NCI-H1436 treated with DMSO at 0.1 percent for 48 hours (cell line): ENCODE measurements at places on chromosomes 1 and 21.

GRCh38 chr21:38165466-38166172 lies 91.2 kb upstream of the KCNJ15 start:
- no peak for DNase-seq

GRCh38 chr1:175216444-175216843 lies 23.9 kb upstream of the KIAA0040 start:
- DNase-seq = no peak

- DNase-seq = no peak
Observed at GRCh38 chr1:107430540-107431228, 289.8 kb downstream of the NTNG1 start.

DNA sequence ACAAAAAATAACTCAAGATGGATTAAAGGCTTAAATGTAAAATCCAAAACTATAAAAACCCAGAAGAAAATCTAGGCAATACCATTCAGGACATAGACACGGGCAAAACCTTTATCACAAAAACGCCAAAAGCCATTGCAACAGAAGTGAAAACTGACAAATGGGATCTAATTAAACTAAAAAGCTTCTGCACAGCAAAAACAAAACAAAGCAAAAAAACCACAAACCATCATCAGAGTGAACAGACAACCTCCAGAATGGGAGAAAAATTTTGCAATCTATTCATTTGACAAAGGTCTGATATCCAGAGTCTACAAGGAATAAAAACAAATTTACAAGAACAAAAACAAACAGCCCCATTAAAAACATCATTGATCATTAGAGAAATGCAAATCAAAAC lies 4.5 kb upstream of the PGBD2 start:
- DNase-seq = no peak

GRCh38 chr1:241592273-241592958 lies 47.8 kb downstream of the CHML start:
- no peak for DNase-seq

- DNase-seq = no peak
Observed at GRCh38 chr1:57254022-57254421, 169.8 kb downstream of the DAB1 start.

DNA sequence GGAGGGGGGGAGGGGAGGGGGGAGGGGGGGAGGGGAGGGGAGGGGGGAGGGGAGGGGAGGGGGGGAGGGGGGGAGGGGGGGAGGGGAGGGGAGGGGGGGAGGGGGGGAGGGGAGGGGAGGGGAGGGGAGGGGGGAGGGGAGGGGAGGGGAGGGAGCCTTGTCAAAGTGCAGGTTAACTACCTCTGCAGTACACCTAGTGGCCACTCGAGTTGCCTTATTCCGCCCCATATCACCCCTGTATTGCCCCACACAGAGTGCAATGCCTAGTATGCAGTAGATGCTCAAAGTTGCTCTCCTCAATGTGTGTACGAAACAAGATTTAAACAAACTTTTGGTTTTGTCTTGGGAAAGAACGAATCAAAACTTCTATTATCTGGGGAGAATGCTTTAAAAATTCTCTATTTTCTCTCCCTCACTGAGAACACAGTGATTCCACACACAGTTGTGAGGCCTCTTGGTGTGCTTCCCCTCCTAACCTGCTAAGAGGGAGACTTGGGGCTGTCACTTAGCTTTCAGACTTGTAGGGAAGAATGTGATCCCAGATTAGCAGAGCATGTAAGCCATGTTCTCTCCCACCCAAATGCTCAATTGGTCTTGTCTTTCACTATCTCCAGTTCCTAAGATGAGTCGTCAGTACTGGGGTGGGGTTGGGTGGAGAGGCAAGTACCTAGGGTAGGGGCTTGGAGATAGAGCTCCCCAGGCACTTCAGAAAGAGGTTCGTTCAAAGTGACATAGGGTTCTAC lies 79.7 kb upstream of the MAP10 start:
- DNase-seq = no peak

DNA sequence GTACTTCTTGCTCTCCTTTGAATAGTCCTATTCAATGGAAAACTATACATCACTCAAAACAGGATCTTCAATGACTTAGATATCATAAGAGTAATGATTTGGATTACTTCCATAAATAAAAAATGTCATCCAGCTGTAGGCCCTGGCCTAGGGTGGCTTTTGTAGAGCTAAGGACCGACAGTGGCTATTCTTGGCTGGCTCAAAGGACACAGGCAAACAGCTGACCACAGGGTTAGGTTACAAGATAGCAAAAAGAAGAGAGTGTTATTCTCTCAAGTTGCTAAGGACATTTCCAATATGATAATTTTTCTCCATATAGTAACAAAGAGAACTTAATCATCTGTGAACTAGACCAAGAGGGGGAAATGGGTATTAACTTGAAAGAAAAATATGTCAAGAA lies 495.1 kb downstream of the PLPP3 start:
- no peak for DNase-seq

DNA sequence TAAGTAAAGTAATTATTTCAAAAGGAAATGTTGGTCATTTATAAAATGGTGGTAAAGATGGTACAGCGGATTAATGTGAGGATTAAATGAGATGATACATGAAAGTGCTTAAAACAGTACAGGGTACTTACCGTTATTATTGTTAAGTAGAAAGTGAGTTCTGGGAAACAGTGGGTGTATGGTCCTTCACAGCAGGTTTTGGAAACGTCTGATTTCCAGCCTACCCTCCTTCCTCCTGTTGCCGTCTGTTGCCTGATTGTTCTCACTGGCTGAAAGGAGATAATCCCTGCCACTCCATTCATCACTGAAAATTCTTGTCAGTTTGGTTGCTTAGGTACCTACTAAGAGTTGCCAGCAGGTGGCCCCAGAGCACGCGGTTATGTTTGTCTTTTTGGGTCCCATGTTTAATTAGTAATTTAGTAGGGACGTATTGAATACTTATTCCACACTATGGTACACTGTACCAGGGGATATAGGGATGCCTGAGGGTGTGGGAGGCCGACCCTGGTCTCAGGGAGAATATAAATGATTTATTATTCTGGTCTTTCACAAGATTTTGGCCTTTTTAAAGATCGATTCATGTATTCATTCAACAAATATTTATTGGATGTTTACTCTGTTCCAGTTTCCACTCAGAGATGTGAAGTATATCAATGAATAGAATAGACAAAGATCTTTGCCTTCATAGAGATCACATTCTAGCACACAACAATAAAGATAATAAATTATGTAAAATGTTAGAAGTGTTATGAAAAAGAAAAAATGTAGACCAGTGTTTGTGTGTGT lies 30.8 kb upstream of the RPTN start:
- no peak for DNase-seq

- no peak for DNase-seq
Observed at GRCh38 chr1:217717959-217718358, 86.8 kb downstream of the SPATA17 start.

DNA sequence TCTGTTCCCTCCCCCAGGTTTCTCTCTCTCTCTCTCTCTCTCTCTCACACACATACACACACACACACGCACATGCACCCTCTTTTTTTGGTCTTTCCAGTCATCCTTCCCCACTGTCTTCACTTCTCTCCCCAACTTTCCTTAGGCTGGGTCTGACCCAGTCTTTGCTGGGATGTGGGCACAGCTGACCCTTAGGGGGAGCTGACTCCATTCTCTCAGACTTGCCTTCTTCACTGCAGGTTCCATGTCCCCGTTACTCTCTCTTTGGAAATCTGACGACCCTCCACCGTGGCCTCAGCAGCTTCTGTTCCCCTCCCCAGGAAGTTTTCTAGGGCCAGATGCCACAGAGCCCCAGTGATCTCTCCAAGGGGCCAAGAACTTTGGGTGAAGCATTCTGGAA lies 2.1 kb downstream of the DISP3 start:
- DNase-seq = no peak

- no peak for DNase-seq
Observed at GRCh38 chr21:45866551-45866950, 115.0 kb upstream of the COL6A1 start.

DNA sequence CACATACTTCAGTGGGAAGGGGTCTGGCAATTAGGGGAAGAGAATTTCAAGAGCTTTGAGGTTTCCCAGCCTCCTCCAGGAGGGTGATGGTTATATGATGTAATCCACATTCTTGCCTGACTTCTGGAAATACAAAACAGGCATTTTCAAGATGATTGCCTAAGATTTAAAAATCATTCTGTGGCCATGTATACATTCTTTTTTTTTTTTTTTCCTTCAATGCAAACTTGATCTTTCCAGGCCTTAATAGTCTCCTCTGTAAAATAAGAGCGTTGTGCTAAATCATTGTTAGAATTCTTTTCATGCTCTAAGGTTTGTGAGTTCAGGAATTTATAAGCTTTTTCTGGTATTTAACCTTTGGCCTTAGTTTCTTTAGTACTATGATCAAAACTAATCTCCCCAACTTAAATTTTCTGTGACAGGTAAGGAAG lies 192.3 kb upstream of the HMCN1 start:
- DNase-seq = no peak

DNA sequence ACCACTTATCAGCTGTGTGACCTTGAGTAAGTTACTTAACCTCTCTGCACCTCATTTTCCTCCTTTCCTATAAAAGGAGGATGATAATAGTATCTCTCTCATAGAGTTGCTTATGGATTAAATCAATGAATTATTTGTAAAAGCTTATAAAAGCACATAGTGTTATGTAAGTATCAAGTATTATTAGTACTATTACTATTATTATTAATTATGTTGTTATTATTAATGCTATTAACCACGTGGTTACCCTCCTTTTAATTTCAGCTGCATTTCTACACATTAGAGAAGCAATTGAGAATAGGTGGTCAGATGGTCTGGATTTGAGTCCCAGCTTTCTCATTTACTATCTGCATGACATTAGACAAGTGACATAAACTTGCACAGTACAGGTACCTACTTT lies 58.1 kb upstream of the WNT4 start:
- no peak for DNase-seq

DNA sequence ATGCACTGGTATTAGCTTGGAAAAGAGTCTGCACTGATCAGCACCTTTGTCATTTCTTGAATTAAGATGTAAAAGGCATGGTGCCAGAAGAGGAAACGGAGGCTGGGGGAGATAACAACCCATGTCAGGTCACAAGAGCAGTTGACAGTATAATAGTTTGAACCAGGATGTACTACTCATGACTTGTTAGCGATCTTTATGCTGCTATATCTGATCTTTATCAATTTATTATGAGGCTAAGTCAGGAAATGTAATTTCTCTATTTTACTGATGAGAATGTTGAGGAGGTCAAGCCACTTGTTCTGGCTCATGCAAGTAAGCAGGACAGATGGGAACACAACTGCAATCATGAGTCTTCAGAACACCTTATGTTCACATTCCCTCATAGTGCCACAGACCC lies 41.4 kb downstream of the RGS5 start:
- DNase-seq = no peak

DNA sequence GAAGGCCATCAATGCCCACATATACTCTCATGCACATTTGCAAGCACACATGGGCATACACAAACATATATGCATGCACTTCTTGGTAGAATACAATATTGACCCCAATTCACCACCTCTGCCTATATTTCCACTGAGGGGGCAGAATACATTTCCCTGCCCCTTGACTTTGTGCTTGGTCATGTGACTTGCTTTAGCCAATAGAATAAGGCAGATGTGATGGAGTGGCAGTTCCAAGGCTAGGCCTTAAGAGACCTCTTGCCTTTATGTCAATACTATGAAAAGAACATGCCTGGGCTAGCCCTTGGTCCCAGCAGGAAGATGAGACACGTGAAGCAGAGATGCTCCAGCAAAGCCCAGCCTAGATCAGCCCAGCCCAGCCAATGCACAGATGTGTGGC lies 66.0 kb upstream of the GRIK3 start:
- no peak for DNase-seq

- no peak for DNase-seq
Observed at GRCh38 chr21:35024071-35024420, 25.1 kb downstream of the RUNX1 start.

- no peak for DNase-seq
Observed at GRCh38 chr1:53551428-53551995, 92.3 kb downstream of the DMRTB1 start.

GRCh38 chr1:200351826-200352549 lies 57.8 kb downstream of the ZNF281 start:
- DNase-seq = no peak

DNA sequence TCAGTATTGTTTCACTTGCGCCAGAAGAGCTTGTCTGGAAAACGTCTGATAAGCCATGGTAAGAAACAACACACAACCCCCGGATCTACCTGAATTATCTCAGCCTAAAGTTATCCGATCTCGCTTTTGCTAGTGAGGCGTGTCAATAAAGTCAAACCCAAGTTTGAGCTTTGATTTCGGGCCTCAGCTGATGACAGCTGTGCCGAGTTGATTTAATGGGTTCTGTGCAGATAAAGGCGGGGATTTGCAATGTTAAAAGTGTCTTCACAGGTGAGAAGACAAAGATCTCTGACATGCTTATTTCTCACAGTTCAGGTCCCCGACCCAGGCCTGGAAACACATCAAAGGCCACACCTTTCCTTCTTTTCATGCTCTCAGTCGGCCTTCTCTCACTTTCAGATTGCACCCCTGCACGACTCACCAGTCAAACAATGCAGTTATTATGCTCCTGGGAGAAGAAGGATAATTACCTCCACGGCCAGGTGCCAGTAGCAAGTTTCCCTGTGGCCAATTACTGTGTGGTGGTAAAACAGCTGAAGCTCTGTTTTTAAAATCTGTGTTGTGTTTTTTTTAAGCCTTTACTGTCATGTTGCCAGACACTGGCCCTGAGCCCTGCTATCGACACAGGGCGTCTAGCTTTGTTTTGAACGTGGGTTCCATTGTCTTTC lies 245.3 kb upstream of the RUNX1 start:
- DNase-seq = peak; percentile 32

DNA sequence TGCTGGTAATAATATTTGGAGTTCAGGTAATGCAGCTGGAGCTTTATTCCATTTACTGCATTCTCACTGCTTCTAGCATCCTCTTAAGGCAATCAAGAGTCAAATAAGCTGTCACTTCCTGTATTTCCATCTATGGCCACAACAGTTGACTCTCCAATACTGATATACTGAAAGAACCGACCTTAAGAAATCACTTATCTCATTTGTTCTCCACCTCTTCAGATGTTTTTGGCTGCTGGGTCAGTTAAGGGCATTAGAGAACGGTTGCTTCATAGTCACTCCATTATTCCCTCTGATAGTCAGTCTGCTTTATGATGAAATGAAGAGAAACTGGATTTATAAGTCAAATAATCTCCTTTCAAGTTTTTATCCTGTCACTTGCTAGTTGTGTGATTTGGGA lies 14.2 kb upstream of the RGS4 start:
- peak; percentile 24 for DNase-seq

DNA sequence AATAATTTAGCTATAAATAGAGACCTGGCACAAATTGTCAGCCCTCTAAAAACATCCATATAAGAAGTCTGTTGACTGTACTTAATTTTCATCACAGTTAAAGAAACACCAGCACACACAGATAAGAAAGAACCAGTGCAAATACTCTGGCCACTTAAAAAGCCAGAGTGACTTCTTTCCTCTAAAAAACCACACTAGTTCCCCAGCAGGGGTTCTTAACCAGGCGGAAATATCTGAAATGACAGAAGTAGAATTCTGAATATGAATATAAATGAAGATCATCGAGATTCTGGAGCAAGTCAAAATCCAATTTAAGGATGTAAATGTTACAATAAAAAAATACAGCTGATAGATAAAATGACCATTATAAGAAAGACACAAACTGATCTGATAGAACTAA lies 870.6 kb upstream of the ADGRL4 start:
- no peak for DNase-seq

- DNase-seq = no peak
Observed at GRCh38 chr1:42057800-42058199, 95.4 kb upstream of the GUCA2B start.
